ENCODE measurements at places on chromosomes 7 and 10. TPM values are rescaled to one million over a fixed set of nuclear protein-coding genes. Genes with fewer than 3 reads are reported as not detected.

GPR158 gene
- total RNA-seq, result 0.49 TPM

PIP gene
- not detected for total RNA-seq

NXPH1 gene
- total RNA-seq, result not detected

FAS gene
- total RNA-seq, result 61.9 TPM

UBE2D1 gene
- 25.0 TPM for total RNA-seq

ZNF438 gene
- total RNA-seq, result 8.0 TPM

CLDN12 gene
- 47.1 TPM for total RNA-seq

CEP55 gene
- 2.7 TPM for total RNA-seq

NPFFR1 gene
- not detected for total RNA-seq

PON1 gene
- not detected for total RNA-seq

UCN3 gene
- total RNA-seq, result not detected

GIMAP2 gene
- 0.98 TPM for total RNA-seq

FLNC gene
- total RNA-seq, result 193 TPM

LIPJ gene
- total RNA-seq, result 0.09 TPM

SLC29A4 gene
- 0.90 TPM for total RNA-seq

TMEM140 gene
- 12.1 TPM for total RNA-seq

GPR37 gene
- total RNA-seq, result 7.0 TPM

NME8 gene
- total RNA-seq, result not detected

AGR3 gene
- total RNA-seq, result not detected

TDRD1 gene
- 0.45 TPM for total RNA-seq

CRHR2 gene
- total RNA-seq, result not detected

GPR15LG gene
- total RNA-seq, result not detected

INSIG1 gene
- 313 TPM for total RNA-seq

ANKRD1 gene
- 1.4 TPM for total RNA-seq

CALHM1 gene
- not detected for total RNA-seq

NRP1 gene
- 174 TPM for total RNA-seq

ECHDC3 gene
- 0.98 TPM for total RNA-seq

ADCYAP1R1 gene
- not detected for total RNA-seq

SLC16A9 gene
- total RNA-seq, result 0.25 TPM

MBL2 gene
- not detected for total RNA-seq

BEND7 gene
- 3.2 TPM for total RNA-seq

CDH23 gene
- 0.25 TPM for total RNA-seq

PON3 gene
- total RNA-seq, result not detected

CYP26C1 gene
- total RNA-seq, result 0.09 TPM

GSDME gene
- total RNA-seq, result 59.9 TPM

VAX1 gene
- not detected for total RNA-seq

CLCN1 gene
- 0.16 TPM for total RNA-seq

SPDYE2 gene
- not detected for total RNA-seq

CACUL1 gene
- 17.8 TPM for total RNA-seq

TAC1 gene
- total RNA-seq, result not detected

SORCS1 gene
- total RNA-seq, result not detected

CADPS2 gene
- total RNA-seq, result 26.9 TPM

OR2A42 gene
- total RNA-seq, result not detected

VWDE gene
- 0.09 TPM for total RNA-seq
